ENCODE measurements at places on chromosomes 11 and 22.

DNA sequence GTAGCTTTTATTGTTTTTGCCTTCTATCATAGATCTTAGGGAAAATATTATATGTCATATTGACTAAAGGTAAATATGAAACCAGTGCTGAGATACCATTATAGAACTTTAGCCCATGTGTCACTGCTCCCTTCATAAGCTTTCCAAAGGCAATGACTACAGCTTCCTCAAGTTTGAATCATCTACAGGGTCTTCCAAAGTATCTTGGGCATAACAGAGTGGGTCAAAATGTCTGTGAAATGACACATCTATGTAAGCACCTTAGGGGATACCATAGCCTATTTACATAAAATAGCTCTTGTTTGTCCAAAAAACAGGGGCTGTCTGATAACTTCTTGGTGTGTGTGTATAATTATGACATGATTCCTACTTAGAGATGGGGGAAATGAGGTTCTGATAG is 52.5 kb downstream of the RELT start:
- DNase-seq = peak; percentile 15

DNA sequence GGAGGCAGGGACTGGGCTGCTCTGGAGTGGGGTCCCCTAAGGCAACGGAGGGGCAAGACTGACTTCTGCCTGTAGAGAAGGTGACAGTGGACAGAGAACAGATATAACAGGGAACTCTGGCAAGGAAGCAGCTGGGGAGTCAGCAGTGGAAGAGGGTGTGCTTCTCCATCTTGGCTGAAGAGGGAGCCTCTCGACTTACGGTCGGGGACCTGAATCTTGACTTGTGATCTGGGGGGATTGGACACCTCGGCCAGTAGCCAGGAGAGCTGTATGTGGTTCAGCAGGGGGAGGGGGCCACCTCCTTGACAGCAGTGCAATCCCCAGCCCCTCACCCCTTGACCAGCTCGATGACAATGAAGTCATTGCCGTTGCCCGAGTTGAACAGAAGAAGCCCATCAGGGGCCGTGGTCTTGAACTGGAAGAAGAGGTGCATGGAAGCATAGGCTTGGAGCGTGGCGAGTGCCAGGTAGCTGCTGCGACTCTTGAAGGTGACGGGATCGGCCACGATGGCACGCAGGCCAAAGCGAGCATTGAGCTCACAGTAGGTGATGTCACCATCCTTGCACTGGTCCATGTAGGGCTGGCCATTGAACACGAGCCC is 60.0 kb downstream of the SLC22A12 start:
- peak; percentile 29 for DNase-seq

GRCh38 chr22:38260761-38261681 is 11.8 kb downstream of the TMEM184B start:
- peak; percentile 23 for DNase-seq

- no peak for DNase-seq
Measured at GRCh38 chr22:49302530-49302929, 525.1 kb downstream of the BRD1 start.

- DNase-seq = no peak
Measured at GRCh38 chr22:29062286-29062821, 723 bp upstream of the C22orf31 start.

- no peak for DNase-seq
Measured at GRCh38 chr11:69397732-69398131, 83.7 kb upstream of the LINC01488 start.

- DNase-seq = no peak
Measured at GRCh38 chr11:64080390-64080789, 44.7 kb downstream of the FLRT1 start.

DNA sequence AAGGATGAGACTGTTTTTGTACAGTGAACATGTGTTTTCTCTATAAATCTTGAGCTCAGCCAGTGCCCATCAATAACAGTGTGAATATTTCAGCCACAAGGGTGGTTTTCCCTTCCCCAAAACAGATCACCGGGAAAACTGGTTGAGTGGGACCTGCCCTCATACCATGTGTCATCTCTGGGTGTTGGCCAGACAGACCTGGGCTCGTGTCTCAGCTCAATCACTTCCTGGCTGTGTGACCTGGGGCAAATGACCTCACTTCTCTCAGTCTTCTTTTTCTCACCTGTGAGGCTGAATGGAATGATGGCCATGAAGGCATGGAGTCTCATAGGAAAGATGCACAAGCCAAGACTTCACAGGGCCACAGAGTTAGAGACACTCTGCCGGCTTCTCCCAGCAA is 74.7 kb downstream of the COMMD9 start:
- DNase-seq = no peak

- DNase-seq = no peak
Measured at GRCh38 chr11:28346721-28347120, 238.5 kb downstream of the METTL15 start.

- no peak for DNase-seq
Measured at GRCh38 chr11:23112390-23112789, 252.1 kb upstream of the CCDC179 start.

GRCh38 chr11:82092904-82093303 is 640.8 kb downstream of the FAM181B start:
- no peak for DNase-seq

GRCh38 chr11:65421794-65422632 is 585 bp upstream of the NEAT1 start:
- peak; percentile 99 for DNase-seq

- no peak for DNase-seq
Measured at GRCh38 chr22:23675502-23676415, 15.1 kb upstream of the RGL4 start.

DNA sequence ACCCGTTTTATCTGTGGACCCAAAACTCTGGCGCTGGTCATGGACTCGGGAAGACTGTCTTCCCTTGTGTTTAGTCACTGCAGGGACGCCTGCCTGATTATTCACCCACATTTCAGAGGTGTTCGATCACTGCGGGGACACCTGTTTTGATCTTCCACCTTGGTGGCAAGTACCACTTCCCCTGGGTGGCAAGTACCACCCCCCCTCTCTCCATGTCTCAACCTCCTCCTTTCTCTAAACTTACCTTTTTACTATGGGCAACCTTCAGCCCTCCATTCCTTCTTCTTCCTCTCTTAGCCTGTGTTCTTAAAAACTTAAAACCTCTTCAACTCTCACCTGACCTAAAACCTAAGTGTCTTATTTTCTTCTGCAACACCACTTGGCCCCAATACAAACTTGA is 1.9 kb upstream of the NDUFC2 start:
- no peak for DNase-seq

DNA sequence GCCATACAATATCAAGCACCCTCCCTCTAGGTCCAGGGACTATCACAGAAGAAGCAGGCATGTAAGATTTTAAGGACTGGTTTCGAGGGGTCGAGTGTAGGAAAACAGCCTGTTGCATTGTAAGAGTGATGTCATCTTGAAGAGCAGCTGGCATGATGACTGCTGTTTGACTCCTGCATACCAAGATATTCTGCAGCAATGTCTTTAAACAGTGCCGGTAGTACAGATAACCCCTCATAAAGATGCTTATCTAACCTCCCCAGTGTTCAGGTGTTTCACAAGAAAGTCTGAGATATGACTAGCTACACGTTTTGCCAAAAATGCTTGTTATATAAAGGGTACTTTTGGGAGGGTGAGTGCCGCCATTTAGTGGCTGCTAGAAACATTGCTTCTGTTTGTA is 12.0 kb downstream of the FAM111A start:
- DNase-seq = no peak

DNA sequence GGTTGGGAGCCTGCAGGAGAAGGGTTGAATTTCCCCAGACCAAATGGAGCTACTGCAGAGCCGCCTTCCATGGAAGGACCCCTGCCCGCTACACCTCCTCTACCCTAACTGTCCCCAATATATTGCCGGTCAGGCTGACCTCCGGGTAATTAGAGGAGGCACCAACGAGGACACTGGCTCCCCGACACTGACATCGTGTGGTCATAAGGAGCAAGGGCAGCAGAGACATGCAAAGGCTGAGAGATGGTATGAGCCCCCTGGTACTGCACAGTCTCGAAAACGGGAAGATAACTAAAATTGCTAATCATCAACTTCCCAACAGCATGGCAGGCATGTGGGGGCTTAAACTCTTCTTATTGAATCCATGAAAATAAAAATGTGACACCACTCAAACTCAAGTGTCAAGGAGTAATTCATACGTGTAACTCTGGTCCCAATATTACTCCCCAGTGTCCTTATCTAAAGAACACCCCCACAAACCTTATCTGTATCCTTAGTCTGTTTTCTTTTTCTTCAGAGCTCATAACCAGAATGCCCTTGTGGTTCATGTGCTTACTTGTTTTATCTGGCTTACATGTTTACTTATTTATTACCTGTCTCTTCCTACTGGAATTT is 4.4 kb downstream of the CAVIN3 start:
- DNase-seq = peak; percentile 59

GRCh38 chr11:69437001-69437875 is 44.2 kb upstream of the LINC01488 start:
- no peak for DNase-seq

GRCh38 chr11:103581760-103582159 is 454.7 kb upstream of the DDI1 start:
- DNase-seq = no peak

- DNase-seq = no peak
Measured at GRCh38 chr11:70703141-70704064, 305.1 kb downstream of the CTTN start.

DNA sequence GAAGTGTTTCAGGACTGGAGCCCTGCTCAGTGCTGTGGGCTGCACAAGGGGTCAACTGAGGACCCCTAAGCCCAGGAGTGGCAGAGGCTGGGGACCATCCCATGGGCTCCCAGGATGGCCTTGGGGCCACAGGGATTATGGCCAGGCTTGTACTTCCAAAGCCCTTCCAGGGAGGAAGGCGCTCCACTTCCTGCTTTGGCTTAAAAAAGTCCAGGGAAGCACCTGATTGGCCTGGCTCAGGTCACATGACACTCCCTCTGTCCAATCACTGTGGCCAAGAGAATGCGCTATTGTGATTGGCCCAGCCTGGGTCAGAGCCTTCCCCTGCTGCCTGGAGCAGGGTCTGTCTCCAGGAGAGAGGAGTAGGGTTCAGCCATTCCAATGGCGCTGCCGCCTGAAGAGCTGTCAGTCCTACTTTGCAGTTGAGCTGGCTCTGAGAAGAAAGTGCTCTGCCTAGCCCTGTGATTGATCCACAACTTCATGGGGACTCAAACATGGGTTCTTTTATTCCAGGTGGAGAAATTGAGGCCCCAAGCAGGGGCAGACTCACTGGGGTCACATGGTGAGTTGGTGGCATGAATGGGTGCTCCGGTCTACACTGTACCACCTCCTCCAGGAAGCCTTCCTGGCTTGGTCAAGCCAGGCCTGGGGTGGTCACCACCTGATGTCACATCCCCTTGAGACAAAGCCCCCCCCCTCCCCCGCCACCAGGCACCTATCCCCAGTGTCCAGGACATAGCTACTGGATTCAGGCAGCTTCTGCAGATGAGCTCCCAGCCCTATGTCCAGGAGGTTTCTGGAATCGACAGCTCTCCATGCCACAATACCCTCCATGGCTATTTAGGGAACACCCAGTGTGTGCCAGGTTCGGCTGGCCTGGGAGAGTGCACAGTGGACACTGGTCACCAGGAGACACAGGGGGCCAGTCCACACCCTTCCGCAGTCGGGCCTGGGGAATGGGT is 48.2 kb downstream of the RTN4R start:
- no peak for DNase-seq

DNA sequence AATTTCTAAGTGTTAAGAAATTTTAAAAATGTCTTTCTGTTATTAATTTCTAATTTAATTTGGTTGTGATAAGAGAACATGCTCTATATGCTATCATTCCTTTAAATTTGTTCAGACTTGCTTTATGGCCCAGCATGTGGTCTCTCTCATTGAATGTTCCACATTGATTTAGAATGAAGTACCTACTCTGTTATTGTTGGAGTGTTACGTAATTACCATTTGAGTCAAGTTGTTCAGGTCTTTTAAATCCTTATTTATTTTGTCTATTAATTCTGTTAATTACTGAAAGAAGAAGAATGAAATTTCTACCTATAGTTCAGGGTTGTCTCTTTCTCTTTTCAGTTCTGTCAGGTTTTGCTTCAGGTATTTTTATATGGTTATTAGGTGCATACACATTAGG is 57.0 kb downstream of the PRMT3 start:
- DNase-seq = no peak

GRCh38 chr11:74072721-74073120 is 63.8 kb upstream of the UCP3 start:
- DNase-seq = no peak

DNA sequence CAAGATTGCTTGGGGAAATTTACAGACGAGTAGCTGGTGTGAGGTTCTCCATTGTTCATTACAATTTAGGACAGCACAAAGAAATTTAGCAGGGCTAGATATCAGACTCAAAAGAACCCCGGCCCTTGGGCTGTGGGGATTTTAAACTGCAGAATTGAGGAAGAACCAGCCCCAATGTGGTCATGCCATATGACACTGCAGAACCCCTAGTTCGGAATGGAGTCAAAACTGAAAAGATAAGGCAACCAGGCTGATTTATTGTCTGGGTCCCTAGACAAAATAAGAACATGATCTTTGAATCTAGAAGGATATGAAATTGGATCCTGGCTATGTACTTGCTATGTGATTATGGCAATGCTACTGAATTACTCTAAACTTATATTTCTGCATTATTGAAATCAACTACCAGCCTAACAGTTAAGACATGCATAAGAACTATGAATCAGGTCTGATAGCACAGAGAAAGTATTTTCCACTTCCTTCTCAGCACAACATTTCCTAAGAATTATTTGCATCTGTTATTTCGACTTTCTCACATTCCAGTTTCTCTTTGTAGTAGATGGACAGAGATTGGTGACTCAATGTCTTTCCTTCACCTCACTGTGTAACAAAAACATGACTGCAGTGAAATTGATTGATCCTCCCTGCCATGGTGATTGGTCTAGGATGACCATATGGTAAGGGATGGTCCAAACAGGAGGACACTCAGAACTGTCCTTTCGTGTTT is 13.2 kb downstream of the MMP3 start:
- DNase-seq = peak; percentile 31

DNA sequence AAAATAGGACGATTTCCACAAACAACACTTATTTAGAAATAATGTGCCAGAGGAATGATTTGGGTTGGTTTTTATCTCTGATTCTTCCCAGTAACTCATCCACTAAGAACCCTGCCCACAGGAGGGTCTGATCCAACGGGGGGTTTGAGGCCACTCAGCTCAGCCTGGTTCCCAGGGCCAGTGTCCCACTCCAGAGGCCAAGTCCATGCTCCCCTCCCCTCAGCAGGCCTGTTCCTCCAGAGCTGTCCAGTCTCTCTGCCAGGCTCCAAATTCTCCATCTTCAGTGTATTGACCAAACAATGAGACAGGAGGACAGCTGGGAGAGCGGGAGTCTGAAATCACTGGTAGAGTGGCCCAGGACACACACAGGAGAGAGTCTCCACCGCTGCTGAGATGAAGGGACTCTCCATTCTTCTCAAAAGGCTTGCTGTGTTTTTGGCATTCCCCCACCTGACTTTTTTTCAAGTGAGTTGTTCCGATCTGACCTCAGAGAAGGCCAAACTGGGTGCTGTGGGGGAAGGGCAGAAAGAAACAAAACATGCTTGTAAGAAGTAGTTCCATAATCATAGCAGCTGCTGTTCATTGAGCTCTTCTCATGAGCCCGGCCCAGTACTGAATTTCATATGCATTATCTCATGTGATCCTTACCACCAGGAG is 17.6 kb upstream of the SCN2B start:
- DNase-seq = no peak

GRCh38 chr11:72782081-72782920 is 11.5 kb downstream of the STARD10 start:
- DNase-seq = no peak
